ENCODE measurements at places on chromosomes 16 and 17. TPM values are rescaled to one million over a fixed set of nuclear protein-coding genes. Genes with fewer than 3 reads are reported as not detected.

DNA sequence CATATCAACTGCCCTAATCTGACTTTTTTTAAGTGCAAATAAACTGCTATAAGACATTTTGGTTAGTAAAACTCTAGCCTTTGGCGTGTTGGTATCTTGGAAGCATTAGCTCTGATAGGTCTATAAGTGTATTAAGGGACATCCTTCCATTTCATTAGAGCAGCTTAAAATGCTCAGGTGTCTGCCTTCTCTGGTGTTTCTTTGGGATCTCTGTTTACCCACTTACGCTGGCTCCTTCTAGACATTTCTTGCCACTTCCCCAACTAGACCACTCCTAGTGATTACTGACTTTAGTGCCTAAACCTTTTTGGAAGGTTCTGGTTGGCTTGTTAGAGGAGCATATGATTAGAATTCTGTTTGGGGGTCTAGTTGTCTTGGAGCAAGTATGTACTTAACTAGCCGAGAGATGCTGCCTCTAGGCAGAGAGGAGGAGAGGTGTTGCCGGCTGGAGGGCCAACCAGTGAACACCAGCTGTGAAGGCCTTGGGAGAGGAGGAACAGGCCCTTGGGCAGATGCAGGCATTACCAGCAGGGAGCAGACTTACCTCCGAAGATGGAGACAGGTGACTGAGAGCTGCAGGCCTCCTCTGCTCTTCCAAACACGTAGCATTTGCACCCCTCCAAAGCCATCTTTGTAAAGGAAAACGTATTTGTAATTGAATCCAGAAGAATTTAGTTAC, 15.2 kb upstream of the CLEC18C start:
- no peak for DNase-seq

- DNase-seq = no peak
These were observed 4.1 kb downstream of the MAP2K3 start for GRCh38 chr17:21288571-21289017.

DNA sequence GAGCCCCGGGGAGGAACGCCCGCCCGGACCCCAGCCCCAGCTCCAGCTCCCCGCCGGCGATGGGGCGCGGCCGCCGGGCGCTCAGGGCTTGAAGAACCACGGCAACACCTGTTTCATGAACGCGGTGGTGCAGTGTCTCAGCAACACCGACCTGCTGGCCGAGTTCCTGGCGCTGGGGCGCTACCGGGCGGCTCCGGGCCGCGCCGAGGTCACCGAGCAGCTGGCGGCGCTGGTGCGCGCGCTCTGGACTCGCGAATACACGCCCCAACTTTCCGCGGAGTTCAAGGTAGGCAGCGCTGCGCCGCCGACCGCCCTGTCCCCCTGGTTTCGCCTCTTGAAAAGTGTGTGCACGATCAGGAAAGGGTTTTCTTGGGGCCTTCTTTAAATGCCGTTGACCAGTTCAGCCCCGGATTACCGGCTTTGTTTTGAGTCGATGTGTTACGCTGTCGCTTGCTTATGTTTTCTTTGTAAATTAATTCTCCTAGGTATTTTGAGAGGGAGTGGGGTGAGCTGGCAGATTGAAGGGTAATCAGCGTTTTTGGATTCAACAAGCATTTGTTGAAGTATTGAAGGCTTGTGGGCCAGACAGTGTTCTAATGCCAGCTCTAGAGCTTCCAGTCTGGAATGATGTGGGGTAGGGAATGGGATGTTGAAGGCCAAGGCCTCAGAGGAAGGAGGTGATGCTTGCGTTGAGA, 681 bp downstream of the USP43 start:
- DNase-seq = peak; percentile 29

GRCh38 chr16:1436731-1437355, 6.0 kb downstream of the PERCC1 start:
- DNase-seq = no peak

DNA sequence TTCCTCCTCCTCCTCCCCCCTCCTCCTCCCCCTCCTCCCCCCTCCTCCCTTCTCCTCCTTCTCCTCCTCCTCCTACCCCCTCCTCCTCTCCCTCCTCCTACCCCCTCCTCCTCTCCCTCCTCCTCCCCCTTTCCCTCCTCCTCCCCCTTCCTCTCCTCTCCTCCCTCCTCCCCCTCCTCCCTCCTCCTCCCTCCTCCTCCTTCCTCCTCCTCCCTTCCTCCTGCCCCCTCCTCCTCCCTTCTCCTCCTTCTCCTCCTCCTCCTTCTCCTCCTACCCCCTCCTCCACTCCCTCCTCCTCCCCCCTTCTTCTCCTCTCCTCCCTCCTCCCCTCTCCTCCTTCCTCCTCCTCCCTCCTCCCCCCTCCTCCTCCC, 6.6 kb upstream of the PDP2 start:
- no peak for DNase-seq

The SCGB1C2 gene
- total RNA-seq = not detected

- DNase-seq = no peak
These were observed 4.1 kb downstream of the PAM16 start for GRCh38 chr16:4347010-4347409.

DNA sequence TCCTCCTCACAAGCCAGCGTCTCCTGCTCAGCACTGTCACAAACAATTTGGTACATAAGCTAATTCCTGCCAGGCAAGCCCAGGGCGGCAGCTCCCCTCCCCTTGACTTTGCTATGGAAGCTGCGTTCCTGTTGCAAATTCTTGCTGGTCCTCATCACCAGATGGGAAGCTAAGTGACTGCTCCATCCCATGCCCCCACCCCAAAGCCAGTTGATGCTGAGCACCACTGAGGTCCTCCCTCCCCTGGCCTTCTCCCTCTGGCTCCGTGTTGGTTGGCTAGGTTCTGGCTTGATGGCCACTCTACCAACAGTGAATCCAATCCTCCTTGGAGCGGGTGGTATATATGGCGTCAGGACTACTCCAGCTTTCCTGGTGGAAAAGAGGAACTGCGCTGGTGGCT, 34.4 kb downstream of the PIPOX start:
- no peak for DNase-seq

GRCh38 chr17:64507413-64507782, 621 bp downstream of the CEP95 start:
- DNase-seq = peak; percentile 78

The CDH11 gene
- 3.1 TPM for total RNA-seq

DNA sequence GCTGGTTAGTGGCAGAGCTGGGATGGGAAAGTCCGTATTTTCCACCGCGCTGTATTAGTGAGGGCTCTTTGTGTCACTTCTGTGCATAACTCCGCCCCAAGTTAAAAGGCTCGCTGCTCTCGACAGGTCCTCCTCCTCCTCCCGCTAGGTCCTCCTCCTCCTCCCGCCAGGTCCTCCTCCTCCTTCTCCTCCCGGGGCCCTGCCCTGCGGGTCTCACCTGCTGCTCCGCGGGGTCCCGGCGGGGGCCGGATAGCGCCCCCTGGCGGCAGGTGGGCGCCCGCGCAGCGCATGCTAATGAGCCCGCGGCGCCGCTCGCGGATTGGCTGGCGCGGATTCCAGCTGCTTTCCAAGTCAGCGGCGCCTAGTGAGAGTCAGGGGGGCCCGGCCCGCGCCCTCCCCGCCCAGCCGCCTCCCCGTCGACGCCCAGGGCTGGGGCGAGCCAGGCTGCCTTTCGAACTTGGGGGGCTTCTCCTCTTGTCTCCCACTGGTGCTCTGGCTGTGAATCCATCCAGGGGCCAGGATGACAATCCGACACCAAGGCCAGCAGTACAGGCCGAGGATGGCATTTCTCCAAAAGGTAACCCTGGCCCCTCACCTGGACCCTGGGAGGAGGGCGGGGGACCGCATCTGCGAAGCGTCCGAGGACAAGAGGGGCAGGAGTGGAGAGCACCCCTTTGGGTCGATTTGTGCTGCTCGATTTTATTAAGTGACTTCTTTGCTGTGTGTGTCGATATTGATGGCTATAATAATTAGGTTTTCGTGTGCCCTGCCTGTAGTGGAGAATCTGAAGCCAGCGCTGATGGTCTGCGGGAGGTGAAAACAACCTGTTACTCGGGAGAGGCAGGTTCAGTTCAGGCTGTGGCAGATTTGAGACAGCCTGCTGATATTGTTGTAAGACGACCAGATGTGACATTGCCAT, at the start of gene RGS9:
Gene RGS9 (plus strand): TSS at position 350 of the 919 bp plus-strand sequence. CDS start 171 bp downstream, at position 521.
- DNase-seq = peak; percentile 29

DNA sequence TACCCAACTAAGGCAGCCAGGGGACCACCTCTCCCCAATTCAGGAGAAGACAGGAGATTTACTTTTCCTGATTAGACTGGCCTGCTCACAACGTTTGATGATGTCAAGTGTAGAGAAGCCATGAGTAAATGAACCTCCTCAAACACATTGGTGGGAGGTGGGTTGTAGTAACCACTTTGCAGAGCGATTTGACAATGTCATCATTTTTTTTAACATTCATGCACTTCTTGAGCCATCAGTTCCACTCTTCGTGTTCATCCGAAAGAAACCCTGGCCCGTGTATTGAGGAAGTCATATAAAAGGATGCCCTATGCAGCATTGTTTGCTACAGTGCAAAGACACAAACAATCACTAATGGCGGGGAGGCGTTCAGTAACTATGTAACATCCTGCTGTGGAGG, 5.5 kb upstream of the KRT19 start:
- no peak for DNase-seq

The ZNF597 gene
- total RNA-seq = 3.0 TPM

GRCh38 chr16:27558434-27558833, 8.5 kb downstream of the KATNIP start:
- DNase-seq = no peak

DNA sequence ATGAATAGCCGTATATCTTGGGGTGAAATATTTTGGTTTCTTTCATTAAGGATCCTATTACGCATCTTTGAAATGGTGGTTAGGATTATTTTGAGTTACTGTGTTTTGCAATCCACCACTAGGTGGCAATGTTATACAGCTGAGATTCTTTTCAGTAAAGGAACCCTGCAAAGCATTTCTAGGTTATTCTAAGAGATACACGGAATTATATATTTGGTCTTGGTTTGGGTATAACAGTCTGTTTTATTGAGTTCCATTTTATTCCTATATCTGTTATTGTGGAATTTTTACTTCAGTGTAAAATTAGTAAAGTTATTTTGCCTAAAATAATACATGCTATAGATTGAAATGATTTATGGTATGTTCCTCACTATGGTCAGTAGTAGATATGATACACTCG, 62.9 kb upstream of the CPHXL start:
- DNase-seq = peak; percentile 44

DNA sequence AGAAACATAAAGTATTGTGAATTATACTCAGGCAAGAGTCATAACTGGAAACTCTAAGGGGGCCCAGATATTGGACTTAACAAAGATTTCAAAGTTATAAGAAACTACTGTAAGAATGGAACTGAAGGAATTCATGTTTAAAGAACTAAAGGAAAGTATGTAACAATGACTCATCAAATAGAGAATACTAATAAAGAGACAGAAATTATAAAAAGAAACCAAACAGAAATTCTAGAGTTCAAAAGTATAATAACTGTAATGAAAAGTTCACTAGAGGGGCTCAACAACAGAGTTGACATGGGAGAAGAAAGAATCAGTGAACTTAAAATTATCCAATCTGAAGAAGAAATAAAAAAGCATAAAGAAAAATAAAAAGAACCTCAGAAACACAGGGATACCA, 55.4 kb downstream of the ADCY9 start:
- DNase-seq = no peak

GRCh38 chr17:13698832-13699231, 97.1 kb upstream of the HS3ST3A1 start:
- no peak for DNase-seq

DNA sequence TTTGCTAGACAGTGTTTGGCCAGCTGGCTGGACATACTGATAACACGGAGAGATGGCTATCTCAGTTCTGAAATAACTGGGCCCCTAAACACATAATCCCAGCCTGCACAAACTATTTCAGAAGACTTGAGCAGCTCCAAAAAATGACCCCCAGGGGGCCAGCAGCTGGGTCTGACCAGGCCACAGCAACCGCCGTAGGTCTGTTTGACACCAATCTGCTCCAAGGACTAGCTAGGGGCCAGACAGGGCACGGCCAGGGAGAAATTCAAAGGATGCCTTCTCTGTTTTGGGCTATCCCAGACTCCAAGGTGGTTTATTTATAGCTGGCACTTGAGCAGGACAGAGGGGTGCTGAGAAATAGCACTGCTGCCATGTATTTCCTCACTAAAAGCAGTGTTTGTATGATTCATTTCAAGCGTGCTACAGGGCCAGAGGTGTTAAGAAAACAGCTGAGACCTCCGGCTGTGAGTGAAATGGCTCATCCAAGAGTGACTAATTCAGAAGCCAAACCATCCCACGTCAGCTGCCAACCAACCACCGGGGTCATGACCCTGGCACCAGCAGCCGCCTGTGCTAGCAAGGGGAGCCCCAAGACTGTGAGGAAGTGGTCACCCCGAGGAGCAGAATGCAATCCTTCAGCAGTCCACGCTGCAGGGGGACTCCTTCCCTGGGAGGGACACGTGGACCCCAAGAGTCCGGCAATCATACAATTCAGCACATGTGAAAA, 5.7 kb downstream of the GGA2 start:
- peak; percentile 98 for DNase-seq

The CES3 gene
- 1.3 TPM for total RNA-seq

The STH gene
- total RNA-seq = not detected

- peak; percentile 16 for DNase-seq
These were observed 502.7 kb upstream of the HSBP1 start for GRCh38 chr16:83305092-83305491.

The CHST4 gene
- total RNA-seq = not detected

The KRTAP17-1 gene
- not detected for total RNA-seq

The ASPHD1 gene
- total RNA-seq = 33.3 TPM

- no peak for DNase-seq
These were observed 1.1 kb downstream of the VASN start for GRCh38 chr16:4372578-4373355.

GRCh38 chr17:46193626-46194392, 580 bp upstream of the KANSL1 start:
- DNase-seq = peak; percentile 85

- DNase-seq = peak; percentile 88
These were observed 5.2 kb upstream of the NUBP1 start for GRCh38 chr16:10738231-10739077.

DNA sequence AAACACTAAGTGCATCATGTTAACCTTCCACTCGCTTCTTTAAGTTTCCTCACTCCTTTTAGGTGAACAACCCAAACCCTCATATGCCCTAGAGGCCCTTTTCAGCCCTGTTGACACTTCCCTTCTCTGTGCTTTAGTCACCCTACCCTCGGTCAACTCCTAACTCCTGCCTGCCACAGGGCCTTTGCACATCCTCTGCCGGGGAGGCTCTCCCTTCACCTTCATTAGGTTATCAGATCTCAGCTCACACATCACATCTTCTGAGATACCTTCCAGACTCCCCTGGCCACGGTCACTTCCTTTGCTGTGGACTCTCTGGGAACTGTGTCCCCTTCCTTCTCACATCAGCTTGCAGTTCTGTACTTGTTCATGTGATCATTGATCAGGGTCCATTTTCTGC, 574.4 kb downstream of the MAF start:
- no peak for DNase-seq

The ZC3H7A gene
- total RNA-seq = 34.2 TPM

The KRT17 gene
- total RNA-seq = 95.2 TPM

The PPM1E gene
- 0.89 TPM for total RNA-seq

The HS3ST6 gene
- not detected for total RNA-seq

GRCh38 chr16:46822270-46822669, 8.7 kb downstream of the C16orf87 start:
- no peak for DNase-seq

DNA sequence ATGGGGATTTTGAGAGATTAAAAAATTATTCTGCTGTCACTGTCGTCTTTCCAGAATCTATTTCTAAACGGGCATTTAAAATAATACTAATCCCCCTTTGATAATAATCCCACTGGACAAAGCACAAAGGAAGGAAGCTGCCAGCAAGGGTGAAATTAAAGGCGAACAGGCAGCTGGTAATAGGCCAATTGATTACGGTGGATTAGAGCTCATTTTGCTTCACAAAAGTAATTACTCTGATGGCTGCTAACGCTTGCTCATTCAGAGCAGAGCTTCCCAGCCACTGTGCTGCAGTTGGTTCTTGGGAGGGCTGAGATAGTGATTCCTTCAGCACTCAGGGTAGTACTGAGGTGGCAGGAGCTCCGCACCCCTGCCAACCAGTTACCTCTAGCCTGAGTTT, 205.7 kb downstream of the SNX29 start:
- DNase-seq = no peak
